SK-N-MC (cell line): ENCODE measurements at places on chromosomes 13 and 19.

GRCh38 chr13:51801631-51802099 is 2.3 kb downstream of the DHRS12 start:
- DNase-seq: no peak

DNA sequence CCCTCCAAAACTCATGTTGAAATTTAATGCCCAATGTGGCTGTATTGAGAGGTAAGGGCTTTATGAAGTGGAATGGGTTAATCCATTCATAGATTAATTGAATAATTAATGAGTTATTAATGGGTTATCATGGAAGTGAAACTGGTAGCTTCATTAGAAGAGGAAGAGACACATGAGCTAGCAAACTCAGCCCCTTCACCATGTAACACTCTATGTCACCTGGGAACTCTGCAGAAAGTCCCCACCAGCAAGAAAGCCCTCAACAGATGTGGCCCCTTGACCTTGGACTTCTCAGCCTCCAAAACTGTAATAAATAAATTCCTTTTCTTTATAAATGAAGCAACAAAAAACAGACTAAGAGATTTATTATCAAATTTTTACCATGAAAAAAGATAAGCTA is 223.5 kb downstream of the KLF12 start:
- no peak for DNase-seq

- peak; percentile 39 for DNase-seq
Observed at GRCh38 chr19:55216461-55217198, 7.3 kb upstream of the PTPRH start.

DNA sequence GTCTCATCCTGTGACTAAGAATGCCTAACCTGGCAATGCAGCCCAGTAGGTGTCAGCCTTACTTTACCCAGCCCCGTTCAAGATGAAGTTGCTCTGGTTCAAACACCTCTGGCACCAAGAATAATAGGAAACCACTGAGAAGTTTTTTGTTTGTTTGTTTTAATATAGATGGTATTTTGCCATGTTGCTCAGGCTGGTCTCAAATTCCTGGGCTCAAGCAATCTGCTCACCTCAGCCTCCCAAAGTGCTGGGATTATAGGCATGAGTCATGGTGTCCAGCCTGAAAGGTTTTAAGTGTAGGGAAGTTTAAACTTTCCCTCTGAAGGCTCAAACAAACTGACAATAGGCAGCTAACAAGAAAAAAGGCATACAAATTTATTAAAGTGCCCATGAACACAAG is 51.2 kb upstream of the ABCC4 start:
- no peak for DNase-seq

- DNase-seq: no peak
Observed at GRCh38 chr13:60757501-60758215, 360.6 kb downstream of the TDRD3 start.

DNA sequence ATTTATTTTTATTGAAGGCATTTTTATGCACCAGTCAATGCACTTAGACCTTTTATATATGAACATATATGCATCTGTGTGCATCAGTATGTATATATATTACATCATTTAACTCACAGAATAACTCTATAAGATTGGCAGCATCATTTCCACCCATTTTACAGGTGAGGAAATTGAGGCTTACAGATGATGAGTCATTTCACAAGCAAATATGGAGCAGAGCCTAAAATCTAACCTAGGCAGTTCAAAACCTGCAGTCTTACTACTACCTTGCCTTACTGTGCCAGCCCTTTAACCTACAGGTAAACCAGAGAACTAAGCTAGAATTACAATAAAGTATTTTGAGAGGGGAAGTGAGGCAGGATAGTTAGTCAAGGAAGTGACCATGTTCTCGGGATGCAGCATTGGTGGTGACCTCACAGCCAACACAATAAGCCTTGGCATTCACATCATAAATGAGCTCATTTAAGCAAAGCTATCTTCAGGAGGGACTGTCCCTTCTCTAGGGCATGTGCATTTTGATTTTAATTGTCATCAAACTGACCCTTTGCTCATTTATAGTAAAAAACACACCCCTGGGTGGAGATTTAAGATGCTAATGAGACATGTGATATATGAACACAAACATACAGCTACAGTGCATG is 274.3 kb downstream of the DCLK1 start:
- DNase-seq: no peak

- DNase-seq: no peak
Observed at GRCh38 chr13:24512197-24512907, at the start of gene PARP4. PARP4 (minus strand) TSS chr13:24512778; CDS start chr13:24503776, 9,002 bp downstream.

DNA sequence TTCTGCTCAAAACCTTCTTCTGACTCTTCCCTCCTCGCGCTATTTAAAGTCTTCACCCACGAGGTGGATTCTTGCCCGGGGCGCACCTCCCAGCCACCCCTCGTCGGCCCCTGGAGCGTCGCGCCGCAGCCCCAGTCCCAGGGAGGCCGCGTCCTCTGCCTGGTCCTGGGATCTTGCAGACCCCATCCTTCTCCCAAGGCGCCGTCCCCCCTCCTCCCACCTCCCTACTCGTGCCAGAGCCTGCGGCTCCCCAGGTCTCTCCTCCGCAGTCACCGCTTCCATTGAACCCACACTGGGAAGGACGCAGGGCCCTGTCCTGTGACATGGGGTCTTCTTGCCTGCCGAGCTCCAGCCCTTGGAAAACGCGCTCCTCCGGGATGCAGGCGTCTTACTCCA is 486 bp downstream of the ZNF808 start:
- no peak for DNase-seq

- no peak for DNase-seq
Observed at GRCh38 chr13:36001561-36001960, 129.6 kb downstream of the DCLK1 start.

DNA sequence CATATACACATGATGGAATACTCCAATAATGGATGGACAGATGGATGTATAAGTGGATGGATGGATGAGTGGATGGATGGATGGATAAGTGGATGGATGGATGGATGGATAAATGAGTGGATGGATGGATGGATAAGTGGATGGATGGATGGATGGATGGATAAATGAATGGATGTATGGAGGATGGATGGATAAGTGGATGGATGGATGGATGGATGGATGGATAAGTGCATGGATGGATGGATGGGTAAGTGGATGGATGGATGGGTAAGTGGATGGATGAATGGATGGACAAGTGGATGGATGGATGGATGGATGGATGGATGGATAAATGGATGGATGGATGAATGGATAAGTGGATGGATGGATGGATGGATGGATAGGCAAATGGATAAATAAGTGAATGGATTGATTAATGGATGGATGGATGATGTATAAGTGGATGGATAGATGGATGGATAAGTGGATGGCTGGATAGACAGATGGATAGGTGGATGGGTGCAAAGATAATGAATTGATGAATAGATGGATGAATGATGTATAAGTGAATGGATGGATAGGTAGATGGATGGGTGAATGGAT is 8.4 kb upstream of the COMP start:
- no peak for DNase-seq

- DNase-seq: no peak
Observed at GRCh38 chr13:92682832-92683517, 543.6 kb upstream of the GPC6 start.

GRCh38 chr13:64471916-64472315 is 2758.2 kb downstream of the PCDH9 start:
- peak; percentile 44 for DNase-seq

GRCh38 chr13:113668491-113668971 is 1.5 kb downstream of the GRK1 start:
- DNase-seq: no peak

DNA sequence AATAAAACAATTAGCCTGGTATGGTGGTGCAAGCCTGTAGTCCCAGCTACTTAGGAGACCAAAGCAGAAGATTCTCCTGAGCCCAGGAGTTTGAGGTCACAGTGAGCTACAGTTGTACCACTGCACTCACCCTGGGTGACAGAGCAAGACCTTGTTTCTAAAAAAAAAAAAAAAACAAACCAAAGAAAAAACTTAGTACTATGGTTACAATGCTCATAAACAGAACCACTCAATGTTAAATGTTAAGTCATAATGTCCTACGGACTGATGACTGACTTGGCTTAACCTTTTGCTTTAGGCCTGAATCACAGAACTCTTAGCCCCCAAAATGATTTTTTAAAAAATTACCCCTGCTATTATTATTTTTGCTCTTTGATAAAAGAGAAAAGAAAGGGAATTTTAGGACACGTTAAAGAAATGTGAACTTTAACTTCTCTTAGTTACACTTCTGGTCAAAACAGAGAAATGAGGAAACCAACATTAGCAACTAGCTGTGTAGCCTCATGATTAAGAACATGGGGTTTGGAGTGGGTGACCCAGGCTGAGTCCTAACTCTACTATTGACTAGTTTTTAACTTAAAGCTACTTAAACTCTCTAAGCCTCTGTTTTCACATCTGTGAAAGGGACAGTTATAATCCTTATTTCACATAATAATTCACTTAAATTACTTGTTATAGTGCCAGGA is 13.7 kb upstream of the ELF1 start:
- DNase-seq: no peak

DNA sequence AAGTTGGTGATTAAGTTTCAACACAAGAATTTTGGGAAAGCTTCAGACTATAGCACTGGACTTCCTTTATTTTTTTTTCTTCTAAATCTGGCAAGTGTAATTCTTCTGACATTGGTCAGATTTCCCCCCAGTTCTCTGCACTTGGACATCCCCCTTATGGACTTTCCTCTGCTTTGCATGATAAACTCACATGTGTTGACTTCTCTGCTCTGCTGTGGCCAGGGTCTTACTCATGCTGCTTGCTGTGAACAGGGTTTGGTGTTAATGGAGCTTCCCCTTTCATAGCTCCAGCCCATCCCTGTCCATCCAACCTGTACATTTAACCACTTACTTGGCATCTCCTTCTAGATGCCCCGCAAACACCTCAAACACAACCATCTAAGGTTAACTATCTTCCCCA is 70.5 kb upstream of the SPATA13 start:
- DNase-seq: no peak

DNA sequence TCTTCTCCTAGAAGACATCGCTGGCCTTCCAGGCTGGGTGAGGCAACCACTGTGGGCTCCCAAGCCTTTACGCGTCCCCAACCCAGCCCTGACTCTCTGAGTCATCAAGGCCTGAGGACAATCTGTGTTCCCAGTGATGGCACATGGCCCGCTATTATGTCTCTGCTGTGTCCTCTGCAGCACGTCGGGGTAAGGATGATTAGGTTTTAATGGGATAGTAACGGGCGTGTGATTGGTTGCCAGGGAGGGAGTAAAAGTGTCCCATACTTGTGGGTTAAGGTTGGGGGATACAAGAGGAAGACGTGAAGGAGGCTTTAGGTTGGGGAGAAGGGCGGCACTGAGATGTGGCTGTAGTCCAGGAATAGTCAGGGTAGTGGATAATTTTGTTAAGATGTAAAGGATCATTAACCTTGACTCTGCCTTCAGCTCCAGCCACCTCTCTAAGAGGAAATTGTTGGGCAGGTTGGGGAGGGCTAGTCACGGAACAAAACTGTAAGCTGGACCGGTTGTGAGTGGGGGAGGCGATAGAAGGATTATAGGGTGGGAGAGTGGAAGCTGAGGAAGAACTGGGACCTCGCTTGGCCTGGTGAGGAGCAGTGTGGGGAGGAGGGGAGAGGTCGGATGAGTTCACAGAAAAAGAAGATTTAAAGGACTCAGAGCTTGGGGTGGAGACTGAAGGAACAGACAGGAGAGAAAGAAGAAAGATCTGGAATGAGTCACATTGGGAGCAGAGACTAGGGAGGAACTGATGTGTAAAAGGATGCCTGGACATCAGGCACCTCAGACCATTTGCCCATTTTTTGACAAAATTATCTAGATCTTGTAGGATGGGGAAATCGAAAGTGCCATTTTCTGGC is 27.9 kb upstream of the IGFL1 start:
- DNase-seq: no peak

GRCh38 chr13:25674371-25674770 is 302.6 kb downstream of the ATP8A2 start:
- no peak for DNase-seq

GRCh38 chr19:8635422-8635821 is 5.0 kb downstream of the NFILZ start:
- no peak for DNase-seq

GRCh38 chr13:88235441-88235840 is 564.3 kb downstream of the SLITRK5 start:
- DNase-seq: no peak

- DNase-seq: no peak
Observed at GRCh38 chr19:37333457-37333856, 37.4 kb upstream of the ZNF527 start.

- DNase-seq: no peak
Observed at GRCh38 chr19:5122121-5122400, 153.1 kb downstream of the KDM4B start.

GRCh38 chr13:40471911-40472310 is 194.5 kb downstream of the FOXO1 start:
- DNase-seq: no peak

GRCh38 chr13:94880463-94880862 is 168.1 kb upstream of the SOX21 start:
- no peak for DNase-seq

- DNase-seq: no peak
Observed at GRCh38 chr13:39226359-39226758, 188.1 kb downstream of the NHLRC3 start.

DNA sequence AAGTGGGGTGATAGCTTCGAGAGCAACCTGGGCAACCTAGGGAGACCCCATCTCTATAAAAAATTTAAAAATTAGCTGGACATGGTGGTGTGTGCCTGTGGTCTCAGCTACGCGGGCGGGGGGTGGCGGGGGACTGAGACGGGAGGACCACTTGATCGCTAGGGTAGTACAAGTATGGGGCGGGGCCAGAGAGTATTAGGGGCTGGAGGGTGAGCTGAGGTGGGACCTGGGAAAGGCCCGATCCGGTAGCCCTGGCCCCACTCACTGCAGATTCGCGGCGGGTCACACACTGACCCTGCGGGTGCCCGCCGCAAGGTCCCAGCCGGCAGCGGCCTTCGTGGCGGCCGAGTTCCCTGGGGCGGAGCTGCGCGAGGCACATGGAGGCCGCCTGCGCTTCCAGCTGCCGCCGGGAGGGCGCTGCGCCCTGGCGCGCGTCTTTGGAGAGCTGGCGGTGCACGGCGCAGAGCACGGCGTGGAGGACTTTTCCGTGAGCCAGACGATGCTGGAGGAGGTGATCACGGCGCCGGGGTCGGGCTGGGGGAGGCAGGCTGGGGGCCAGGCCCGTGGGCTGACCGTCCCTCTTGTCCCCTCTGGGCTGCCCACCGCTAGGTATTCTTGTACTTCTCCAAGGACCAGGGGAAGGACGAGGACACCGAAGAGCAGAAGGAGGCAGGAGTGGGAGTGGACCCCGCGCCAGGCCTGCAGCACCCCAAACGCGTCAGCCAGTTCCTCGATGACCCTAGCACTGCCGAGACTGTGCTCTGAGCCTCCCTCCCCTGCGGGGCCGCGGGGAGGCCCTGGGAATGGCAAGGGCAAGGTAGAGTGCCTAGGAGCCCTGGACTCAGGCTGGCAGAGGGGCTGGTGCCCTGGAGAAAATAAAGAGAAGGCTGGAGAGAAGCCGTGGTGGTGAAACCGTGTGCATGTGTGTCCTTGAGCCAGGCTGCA is 2.0 kb upstream of the ARHGAP45 start:
- no peak for DNase-seq
